A549 treated with ZK216348 at 1 μM for 4 hours (cell line): ENCODE measurements at places on chromosomes 2 and 18. TPM values are rescaled to one million over a fixed set of nuclear protein-coding genes. Genes with fewer than 3 reads are reported as not detected.

The DSG4 gene
- not detected in 5 replicates for total RNA-seq

The CERKL gene
- total RNA-seq = 0.21 to 0.91 TPM (median 0.24 TPM) in 5 replicates

The FKBP1B gene
- total RNA-seq = 8.9 to 12.0 TPM (median 11.0 TPM) in 5 replicates

The CCDC148 gene
- total RNA-seq = 0.17 to 0.81 TPM (median 0.40 TPM) in 4 of 5 replicates, not detected in the other

The AGXT gene
- not detected in 5 replicates for total RNA-seq

The HOXD3 gene
- 0.14 to 0.32 TPM in 2 of 5 replicates, not detected in the others for total RNA-seq

The SCYGR5 gene
- total RNA-seq = not detected in 5 replicates

The HOXD1 gene
- 0.18 to 0.28 TPM (median 0.24 TPM) in 4 of 5 replicates, not detected in the other for total RNA-seq

The CYRIA gene
- 0.04 to 0.60 TPM (median 0.17 TPM) in 5 replicates for total RNA-seq

The IL36B gene
- total RNA-seq = 0.15 to 0.37 TPM in 2 of 5 replicates, not detected in the others

The CTAGE1 gene
- not detected in 5 replicates for total RNA-seq

The FAM124B gene
- not detected in 5 replicates for total RNA-seq
